ENCODE measurements at places on chromosomes 6 and 20.

DNA sequence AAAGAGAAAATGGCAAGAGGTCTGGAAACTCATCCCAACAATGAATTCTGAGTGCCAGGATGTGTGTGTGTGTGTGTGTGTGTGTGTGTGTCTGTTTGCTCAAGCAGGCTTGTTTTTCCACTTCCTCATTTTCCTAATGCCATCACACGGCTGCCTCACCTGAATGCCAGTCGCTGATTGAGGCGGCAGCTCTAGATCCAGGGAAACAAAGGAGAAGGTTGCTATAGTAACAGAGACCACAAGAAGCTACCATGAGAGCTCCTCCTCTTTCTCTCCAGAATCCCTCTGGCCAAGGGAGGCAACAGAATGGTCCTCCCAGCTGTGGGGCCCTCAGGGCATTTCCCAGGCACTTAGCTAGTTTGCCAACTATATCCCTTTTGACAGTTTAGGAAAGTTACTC lies 241.1 kb upstream of the TSHZ2 start:
- DNase-seq = no peak

DNA sequence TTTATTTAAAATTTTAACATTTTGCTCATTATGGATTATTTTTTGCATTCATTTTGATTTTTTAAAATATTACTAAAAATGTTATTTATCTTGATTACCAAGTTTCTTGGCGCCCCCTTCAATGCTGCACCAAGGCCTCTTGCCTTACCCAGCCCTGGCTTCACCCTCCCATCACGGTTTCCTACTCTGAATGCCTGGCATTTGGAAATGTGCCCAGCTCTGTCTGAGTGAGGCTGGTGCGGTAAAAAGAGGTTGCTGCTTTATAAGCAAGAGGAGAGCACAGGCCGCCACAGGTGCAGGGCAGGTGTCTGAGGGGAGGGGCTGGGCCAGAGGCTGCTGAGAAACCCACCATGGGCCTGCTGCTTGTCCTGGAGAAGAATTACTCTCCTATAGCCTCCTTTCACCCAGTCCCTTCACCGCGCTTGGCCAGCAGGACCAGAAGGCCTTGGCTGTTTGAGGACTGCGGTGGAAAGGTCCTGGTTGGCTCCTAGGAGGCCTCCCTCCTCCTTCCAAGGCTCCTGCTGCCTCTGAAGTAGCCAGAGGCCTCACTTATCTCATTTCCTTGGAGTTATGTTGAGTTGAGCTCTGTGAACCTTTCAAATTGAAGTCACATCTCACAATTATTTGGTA lies 62.6 kb downstream of the BANF2 start:
- no peak for DNase-seq

- DNase-seq = no peak
Observed at GRCh38 chr6:163485388-163485851, 70.9 kb downstream of the QKI start.

GRCh38 chr6:25199544-25199943 lies 79.6 kb upstream of the CARMIL1 start:
- no peak for DNase-seq

DNA sequence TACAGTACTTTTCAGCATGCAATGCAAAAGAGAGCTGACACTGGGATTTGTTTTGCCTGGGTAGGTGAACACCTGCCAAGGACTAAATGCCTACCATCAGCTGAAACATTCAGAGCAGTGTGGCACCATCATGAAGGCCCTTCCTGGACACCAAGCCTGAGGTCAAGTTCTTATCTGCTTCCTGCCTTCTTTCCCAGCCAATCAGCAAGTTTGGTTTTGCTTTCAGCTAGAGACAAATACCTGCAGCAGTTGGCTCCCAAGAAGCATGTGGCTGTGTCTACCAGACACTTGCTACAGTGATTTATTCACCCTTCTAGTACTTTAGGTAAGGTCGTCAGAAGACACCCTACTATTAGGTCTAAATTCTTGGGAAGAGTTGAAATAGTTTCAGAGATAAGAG lies 112.8 kb downstream of the TBX18 start:
- DNase-seq = no peak

- no peak for DNase-seq
Observed at GRCh38 chr6:106069478-106069877, 16.7 kb upstream of the PRDM1 start.

DNA sequence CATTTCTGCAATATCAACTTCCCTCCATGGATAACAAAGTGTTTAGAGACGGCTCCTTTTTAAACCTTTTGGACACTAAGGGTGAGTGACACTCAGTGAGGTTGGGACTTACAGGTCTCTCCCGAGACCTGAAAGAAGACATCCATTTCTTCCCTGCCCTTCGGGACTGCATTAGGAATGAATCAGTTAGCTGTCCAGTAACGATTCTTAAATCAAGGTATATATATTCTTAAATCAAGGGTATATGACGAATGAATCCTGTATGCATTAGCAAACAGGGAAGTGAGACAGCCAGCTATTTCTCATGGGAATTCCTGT lies 52.9 kb downstream of the EDN1 start:
- no peak for DNase-seq
